RCC 7860 (cell line): ENCODE measurements at places on chromosomes 2 and 18.

- no peak for DNase-seq
Measured at GRCh38 chr2:112694182-112694581, 26.6 kb upstream of the NT5DC4 start.

DNA sequence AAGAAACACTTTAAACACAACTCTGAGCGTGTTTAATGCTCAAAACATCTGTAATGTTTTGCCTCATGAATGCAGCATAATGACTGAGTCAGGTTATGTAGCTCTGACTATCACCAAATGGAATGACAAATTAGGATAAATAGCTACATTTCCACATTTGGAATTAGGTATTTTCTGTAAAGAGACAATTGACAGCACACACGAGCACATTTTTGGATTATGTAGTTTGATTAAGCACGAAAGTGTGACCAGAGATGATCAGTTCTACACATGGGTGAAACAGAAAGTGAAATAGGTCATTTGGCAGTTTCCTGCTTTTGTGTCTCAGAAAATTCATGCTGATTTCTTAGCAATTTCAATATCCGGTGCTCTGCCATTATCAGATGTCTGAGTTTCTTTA, 29.0 kb downstream of the LPIN1 start:
- no peak for DNase-seq

GRCh38 chr2:39621596-39621995, 44.1 kb upstream of the TMEM178A start:
- no peak for DNase-seq

DNA sequence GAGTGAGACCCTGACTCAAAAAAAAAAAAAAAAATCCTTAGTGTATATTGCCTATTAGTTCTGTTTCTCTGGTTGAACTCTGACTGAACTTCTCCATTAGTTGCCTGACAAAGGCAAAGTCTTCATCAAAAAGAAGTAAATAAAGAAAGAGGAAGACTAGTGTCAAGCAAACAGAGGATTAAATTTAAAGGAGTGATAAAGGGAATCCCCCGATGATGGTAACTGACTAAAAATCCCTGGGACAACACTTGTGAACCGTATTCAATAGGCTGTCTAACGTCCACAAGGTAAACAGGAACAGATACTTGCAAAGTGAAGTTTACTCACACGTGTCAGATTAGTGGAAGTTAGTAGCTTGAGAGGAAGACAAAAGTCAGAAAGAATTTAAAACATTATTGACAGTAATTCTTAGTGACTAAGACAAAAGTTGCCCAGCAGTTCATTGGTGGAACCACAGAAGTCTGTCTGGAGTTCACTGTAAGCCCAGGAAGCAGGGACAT, 26.2 kb upstream of the SPOPL start:
- no peak for DNase-seq

DNA sequence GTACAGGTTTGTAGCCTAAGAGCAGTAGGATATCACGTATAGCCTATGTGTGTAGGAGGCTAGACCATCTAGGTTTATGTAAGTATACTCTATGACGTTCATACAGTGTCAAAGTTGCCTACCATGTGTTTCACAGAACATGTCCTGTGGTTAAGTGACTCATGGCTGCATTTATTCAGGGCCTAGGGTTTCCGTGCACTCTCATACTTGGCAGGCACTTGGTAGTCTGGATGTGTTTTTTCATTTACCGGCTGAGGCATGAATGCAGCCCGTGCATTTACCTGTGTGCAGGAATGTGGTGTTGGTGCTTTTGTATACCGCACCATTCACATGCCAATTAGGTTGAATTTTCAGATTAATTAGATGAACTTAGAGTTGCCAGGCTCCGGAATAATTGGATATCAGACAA, 43.4 kb downstream of the MYL12B start:
- peak; percentile 84 for DNase-seq

- DNase-seq, result no peak
Measured at GRCh38 chr2:133716166-133716565, 147.9 kb upstream of the NCKAP5 start.

DNA sequence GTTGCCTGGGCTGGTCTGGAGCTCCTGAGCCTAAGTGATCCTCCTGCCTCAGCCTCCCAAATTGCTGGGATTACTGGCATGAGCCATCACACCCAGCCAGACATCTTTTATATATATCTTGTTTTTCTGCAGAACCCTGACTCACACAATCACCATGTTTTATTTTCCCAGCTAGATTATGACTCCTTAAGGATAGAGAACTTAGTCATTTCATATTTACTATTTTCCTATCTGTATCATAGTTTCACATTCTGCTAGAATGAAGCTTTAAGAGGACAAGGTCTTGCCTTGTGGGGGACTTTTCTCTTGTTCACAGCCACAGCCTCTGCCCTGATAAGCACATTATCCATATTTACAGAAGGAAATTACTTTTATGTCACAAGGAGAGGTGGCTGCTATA, 73.9 kb downstream of the LBH start:
- no peak for DNase-seq

GRCh38 chr2:222176890-222177289, 121.9 kb downstream of the PAX3 start:
- no peak for DNase-seq

DNA sequence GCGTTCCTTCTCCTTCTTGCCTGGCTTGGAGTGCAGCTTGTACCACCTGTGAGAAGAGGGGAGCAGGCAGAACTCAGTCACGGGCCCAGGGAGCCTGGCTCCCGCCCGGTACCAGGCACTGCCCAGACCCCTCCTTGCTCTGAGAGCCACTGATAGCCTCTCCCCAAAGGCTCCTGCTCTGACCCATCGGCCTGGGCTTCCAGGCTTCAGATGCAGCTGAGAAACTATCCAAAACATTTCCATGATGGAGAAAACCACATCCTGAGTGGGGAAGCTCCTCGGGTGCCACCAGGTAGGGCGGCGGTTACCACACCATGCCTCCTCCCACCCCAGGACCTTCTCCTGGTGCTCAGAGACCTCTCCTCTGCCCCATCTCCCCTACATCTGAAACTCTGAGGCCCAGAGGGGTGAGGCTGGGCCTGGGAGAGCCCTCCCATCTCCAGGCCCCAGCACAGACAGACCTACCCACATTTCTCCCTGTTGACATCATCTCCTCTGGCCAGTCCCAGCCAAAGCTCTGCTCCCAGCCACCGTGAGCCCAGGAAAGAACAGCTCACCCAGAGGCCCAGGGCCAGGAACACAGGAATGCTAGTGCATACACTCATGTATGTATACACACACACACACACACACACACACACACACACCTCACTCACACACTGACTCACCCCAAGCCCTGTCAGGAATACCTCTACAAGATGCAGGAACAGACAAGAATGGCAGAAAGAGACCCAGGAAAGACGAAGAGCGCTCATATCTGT, 17.9 kb upstream of the SFXN5 start:
- peak; percentile 95 for DNase-seq

DNA sequence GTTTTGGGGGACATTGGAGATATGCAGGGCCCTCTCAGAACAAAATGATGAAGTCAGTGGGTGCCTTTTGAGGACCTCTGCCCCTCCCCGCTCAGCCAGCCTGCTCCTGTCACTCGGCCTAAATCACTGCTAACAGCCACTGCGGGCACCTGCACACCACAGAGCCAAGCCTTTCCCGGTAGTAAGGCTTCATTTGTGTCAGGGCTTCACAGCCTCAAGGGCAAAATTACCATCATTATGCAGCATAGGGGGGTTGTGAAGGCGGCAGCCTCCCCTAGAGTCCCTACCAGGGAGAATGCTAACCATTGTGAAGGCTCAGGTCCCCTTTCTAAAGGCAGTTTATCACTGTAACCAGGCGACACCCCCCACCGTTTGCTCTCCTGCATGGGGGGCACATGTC, 519.8 kb upstream of the MYT1L start:
- DNase-seq, result no peak

GRCh38 chr18:44799382-44799906, 118.8 kb downstream of the SETBP1 start:
- no peak for DNase-seq

- no peak for DNase-seq
Measured at GRCh38 chr2:222753251-222753824, 81.9 kb downstream of the MOGAT1 start.

- DNase-seq, result no peak
Measured at GRCh38 chr18:65498605-65499004, 252.2 kb upstream of the CDH7 start.

- no peak for DNase-seq
Measured at GRCh38 chr18:2572171-2572569, 813 bp downstream of the NDC80 start.

DNA sequence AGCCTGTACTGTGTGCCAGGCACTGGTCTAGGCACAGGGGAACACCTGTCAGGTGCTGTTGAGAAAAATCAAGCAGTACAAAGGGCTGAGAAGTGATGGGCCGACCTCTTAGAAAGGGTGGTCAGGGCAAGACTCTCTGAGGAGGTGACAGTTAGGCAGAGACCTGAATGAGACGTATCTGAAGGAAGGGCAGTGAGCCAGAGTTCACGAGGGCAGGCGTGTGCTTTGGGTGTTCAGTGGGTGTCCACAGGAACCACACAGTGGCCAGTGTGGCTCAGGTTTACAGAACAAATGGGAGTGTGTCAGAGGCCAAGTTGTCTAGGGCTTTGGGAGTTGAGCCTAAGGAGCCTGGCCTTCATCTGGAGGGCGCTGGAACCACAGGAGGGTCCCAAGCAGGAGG, 6.2 kb downstream of the ARMC9 start:
- DNase-seq, result no peak

- DNase-seq, result no peak
Measured at GRCh38 chr2:100239486-100240210, 82.7 kb downstream of the LONRF2 start.

- DNase-seq, result no peak
Measured at GRCh38 chr2:66576561-66577320, 141.8 kb downstream of the MEIS1 start.

DNA sequence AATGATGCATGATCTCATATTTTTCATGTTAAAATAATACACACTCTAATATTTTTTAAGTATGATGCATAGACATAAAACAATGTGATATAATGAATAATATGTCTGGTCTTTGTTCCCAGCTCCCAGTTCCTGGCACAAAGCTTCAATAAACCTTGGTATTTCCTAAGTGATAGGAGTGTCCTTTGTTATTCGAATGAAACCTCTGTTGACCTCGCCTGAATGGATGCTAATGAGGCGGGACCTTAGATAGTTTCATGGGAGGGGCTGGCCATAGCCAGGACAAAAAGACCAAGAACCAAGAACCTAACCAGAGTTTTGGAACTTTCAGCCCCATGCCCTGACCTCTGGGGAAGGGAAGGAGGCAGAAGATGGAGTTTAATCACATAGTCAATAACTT, 257.7 kb upstream of the COPS8 start:
- no peak for DNase-seq

- DNase-seq, result no peak
Measured at GRCh38 chr18:52339891-52340371, at the start of gene DCC. Gene DCC, plus strand, starts transcription at chr18:52340197. Its CDS starts 591 bp downstream, at chr18:52340788.

- no peak for DNase-seq
Measured at GRCh38 chr2:128622955-128623620, 304.4 kb upstream of the HS6ST1 start.

DNA sequence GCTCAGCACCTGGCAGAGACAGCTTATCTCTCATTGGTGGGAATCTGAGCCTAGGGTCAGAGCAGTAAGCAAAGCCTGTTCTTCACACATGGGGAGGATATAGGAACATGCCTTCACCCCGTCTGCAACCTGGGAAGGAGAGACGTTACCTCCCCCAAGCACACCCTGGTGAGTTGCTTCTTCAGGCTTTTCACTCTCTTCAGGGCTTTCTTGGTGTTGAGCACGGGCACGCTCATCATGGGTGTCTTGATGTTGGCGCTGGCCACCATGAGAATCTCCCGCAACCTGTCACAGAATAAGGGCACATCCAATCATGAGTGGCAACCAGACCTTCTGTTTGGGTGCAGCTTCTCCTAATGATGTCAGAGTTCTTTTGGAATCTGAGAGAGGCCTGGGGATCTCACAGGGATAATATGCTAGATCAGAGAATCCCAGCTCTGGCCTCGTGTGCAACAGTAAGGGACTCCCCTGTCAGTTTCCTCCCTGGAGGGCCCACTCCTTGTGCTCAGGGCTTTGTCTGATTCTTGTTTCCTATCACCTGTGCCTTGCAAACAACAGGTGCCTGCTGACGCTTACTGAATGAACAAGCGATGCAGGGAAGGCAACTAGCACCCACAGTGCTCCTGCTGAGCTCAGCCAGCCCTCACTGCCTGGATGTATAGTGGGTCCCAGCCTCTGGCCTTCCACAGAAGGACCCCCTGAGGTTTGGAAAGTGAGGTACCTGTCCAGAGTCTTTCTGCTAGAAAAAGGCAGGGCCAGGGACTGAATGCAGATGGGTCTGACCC, 66.3 kb downstream of the POLR1A start:
- DNase-seq, result no peak

DNA sequence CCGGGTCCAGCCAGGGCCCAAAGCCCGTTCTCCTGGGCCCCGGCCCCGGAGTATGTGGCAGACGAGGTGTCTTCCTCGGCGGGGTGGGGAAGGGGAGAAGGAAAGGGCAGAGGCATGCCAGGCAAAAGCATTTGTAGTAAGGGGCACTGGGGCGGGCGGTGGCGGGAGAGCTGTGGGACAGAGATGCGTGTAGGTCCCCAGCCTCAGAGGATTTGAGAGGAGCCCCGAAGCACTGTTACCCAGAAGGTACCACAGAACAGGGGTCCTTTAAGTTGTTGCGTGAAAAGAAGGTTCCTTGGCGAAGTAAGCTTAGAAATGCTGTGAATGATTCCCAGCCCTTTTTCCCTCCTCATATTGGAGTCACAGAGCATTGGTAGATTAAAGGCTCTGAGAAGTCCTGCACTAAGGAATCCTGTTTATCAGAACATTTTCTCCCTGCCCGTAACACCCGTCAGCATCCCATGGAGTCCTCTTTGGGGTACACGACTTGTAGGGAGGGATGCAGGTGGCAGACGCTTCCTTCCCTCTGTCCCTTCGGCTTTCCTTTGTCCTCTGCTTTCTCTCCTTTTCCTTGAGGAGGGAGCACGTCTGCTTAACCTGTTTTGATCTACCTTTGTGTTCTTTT, 12.5 kb downstream of the GAREM2 start:
- no peak for DNase-seq

DNA sequence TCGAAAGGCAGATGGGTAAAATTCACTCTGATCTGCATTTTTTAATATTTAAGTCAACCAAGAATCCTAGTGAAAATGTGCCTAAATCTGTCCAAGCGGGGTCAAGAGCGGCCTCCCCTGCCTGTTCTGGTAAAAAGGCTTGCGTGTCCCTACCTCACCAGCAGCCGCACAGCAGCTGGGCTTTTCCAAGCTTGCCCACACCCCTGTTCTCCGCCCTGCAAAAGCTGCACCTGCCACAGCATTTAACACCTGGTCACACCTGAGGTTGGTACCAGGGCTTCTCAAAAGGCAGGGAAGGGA, 25.8 kb upstream of the TMEM182 start:
- no peak for DNase-seq

DNA sequence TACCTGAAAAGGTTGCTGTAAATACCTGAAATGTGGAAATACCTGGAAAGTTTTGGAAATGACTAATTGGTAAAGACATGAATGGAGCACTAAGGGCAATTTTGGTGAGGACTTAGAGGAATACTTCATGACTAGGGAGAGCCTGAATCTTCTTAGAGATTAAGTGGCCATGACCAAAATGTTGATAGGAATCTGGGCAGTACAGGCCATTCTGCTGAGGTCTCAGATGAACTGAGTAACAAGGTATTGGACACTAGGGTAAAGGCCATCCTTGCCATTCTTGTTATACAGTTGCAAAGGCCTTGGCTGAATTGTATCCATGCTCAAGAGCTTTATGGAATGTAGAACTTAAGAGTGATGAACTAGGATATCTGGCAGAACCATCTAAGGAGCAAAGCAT, 742.9 kb upstream of the RAB6C start:
- DNase-seq, result no peak
